ENCODE measurements at places on chromosomes 1 and 21. TPM values are rescaled to one million over a fixed set of nuclear protein-coding genes. Genes with fewer than 3 reads are reported as not detected.
A peak's percentile ranks its signal among the peaks of the same experiment; 100 is the strongest.

SERPINC1 gene
- total RNA-seq, result 0.25 TPM

RGS16 gene
- 30.6 TPM for total RNA-seq

FAM110D gene
- total RNA-seq, result not detected

RXRG gene
- 0.16 TPM for total RNA-seq

ALPL gene
- not detected for total RNA-seq

DNA sequence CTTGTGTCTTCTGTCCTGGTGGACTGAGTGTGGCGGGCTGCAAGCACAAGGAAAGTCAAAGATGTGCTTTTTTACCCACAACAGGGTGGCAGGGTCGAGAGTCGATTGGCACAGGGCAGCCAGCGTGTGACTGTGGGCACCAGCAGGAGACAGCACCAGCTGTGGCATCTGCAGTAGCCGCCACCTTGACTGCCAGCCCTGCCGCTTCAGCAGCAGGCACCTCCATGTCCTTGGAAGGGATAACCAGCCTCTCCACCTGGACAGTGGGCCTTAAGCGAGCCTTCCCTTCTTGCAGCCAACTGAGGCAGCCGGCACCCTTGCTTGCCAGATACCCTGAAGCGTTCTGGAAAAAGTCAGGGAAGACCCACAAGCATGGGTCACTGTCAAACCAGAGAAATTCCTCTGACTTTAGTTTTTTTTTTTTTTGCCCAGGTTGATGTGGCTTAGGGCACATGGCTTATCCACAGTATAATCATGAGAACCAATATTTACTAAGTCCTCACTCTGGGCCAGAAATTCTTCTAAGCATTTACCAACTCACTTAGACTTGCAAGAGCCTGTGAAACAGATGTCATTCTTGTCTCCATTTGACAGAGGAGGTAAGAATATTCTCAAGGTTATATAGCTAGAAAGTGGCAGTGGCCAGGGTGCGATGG lies 30.1 kb upstream of the PTGFRN start:
- no peaks in the 10 kb centered on the region for H3K36me3 ChIP-seq
- H3K4me3 ChIP-seq, result no peak overlapping the region
- peaks cover 27% of the 10 kb centered on the region for H3K4me1 ChIP-seq
- H3K27ac ChIP-seq, result no peak overlapping the region
- no peaks in the 10 kb centered on the region for H3K27me3 ChIP-seq

DNA sequence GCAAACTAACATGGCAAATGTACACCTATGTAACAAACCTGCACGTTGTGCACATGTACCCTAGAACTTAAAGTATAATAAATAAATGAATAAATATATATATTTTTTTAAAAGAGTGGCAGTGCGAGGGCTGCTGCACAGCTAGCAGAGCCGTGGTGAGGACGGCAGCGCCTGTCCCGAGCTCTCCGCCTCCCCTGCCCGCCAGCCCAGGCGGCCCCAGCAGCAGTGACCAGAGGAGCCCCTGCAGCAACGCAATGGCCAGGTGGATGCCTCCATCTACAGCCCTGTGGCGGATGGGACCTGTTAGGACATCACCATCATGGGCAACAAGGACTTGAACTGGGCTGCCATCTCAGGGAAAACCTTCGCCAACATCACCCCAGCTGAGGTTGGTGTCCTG lies 351.9 kb downstream of the FAM72C start:
- H3K27ac ChIP-seq, result no peak overlapping the region
- no peaks in the 10 kb centered on the region for H3K36me3 ChIP-seq
- H3K4me1 ChIP-seq, result no peaks in the 10 kb centered on the region
- peaks cover 11% of the 10 kb centered on the region for H3K27me3 ChIP-seq

- H3K4me3 ChIP-seq, result no peak overlapping the region
- peaks cover 2% of the 10 kb centered on the region for H3K36me3 ChIP-seq
- peaks cover 48% of the 10 kb centered on the region for H3K27me3 ChIP-seq
These were observed 400 bp downstream of the SAMD11 start for GRCh38 chr1:923991-924655.

DNA sequence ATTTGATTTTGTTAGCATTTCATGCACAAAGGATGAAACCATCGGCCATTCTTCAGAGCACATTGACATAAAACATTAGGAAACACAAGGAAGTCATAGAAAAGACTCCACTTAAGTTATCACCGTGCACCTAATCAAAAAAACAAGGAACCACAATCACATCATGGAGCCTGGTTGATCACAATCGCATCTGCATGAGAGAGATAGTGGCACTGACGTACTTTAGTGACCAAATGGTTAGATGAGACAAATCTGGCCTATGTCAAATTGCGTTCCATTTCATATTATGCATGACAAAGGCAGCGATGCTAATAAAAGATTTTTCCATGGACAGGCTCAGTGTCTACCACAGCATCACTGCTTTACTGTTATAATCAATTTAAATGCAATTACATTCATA lies 571.8 kb upstream of the ADGRL2 start:
- no peaks in the 10 kb centered on the region for H3K27me3 ChIP-seq
- no peak for DNase-seq
- H3K36me3 ChIP-seq, result no peaks in the 10 kb centered on the region
- no peak overlapping the region for H3K4me3 ChIP-seq
- no peaks in the 10 kb centered on the region for H3K4me1 ChIP-seq
- no peak overlapping the region for H3K27ac ChIP-seq

GRCh38 chr1:51534447-51534846 lies 15.4 kb upstream of the EPS15 start:
- no peaks in the 10 kb centered on the region for H3K27me3 ChIP-seq
- no peak overlapping the region for H3K27ac ChIP-seq
- H3K4me3 ChIP-seq, result no peak overlapping the region
- peaks cover 9% of the 10 kb centered on the region for H3K4me1 ChIP-seq

DNA sequence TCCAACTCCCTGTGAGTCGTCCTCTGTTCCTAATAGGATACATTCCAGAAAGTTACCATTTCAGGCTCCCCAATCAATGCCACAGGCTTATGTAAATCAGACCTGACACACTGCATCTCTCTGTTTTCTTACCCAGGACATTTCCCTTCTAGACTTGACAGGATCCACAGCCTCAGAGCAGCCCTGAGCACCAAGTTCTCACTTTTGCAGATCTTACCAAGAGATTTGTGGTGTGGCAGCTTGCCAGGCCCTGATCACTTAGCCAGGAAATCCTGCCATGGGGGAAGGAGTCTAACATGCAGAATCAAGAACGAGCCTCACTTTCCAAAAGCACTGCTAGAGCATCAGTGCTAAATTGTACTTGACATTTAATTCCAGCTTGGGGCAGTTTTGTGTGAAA lies 202.9 kb downstream of the TBX15 start:
- no peaks in the 10 kb centered on the region for H3K36me3 ChIP-seq
- no peak for DNase-seq
- H3K4me3 ChIP-seq, result no peak overlapping the region
- H3K27me3 ChIP-seq, result no peaks in the 10 kb centered on the region
- no peaks in the 10 kb centered on the region for H3K4me1 ChIP-seq
- no peak overlapping the region for H3K27ac ChIP-seq

GRCh38 chr1:69494221-69494620 lies 73.5 kb upstream of the LRRC7 start:
- H3K27me3 ChIP-seq, result no peaks in the 10 kb centered on the region
- no peaks in the 10 kb centered on the region for H3K36me3 ChIP-seq
- no peak overlapping the region for H3K27ac ChIP-seq
- no peak for DNase-seq
- H3K4me3 ChIP-seq, result no peak overlapping the region
- H3K4me1 ChIP-seq, result no peaks in the 10 kb centered on the region

GRCh38 chr1:203059485-203059884 lies 26.3 kb downstream of the MYOG start:
- no peak overlapping the region for H3K4me3 ChIP-seq
- H3K27me3 ChIP-seq, result peaks cover 3% of the 10 kb centered on the region

GRCh38 chr1:18534810-18535205 lies 54.1 kb downstream of the KLHDC7A start:
- DNase-seq, result no peak
- no peak overlapping the region for H3K27ac ChIP-seq
- no peak overlapping the region for H3K4me3 ChIP-seq
- peaks cover 24% of the 10 kb centered on the region for H3K27me3 ChIP-seq
- H3K36me3 ChIP-seq, result no peaks in the 10 kb centered on the region
- H3K4me1 ChIP-seq, result no peaks in the 10 kb centered on the region

DNA sequence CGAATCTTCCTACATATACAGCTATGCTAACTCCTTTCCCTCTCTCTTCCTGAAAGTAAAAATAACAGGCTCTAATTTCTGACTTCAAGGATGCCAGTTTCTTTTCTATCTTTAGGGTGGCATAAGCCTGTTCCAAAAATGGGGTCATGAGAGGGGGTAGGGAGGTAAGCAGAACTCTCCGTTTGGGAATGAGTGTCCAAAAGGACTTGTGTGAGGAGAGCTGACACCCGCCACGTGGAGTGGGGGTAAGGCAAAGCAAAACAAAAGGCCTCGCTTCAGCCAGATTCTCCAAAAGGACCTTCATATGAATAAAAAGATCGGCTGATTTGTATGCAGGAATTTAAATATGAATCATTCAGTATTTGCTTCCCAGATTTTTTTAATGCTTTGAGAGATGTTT lies 28.6 kb downstream of the PLPPR4 start:
- DNase-seq, result no peak
- H3K4me3 ChIP-seq, result no peak overlapping the region
- no peaks in the 10 kb centered on the region for H3K36me3 ChIP-seq
- no peaks in the 10 kb centered on the region for H3K27me3 ChIP-seq
- no peak overlapping the region for H3K27ac ChIP-seq
- no peaks in the 10 kb centered on the region for H3K4me1 ChIP-seq

- no peak for DNase-seq
- H3K36me3 ChIP-seq, result no peaks in the 10 kb centered on the region
- no peaks in the 10 kb centered on the region for H3K27me3 ChIP-seq
- H3K4me1 ChIP-seq, result no peaks in the 10 kb centered on the region
- H3K27ac ChIP-seq, result no peak overlapping the region
- H3K4me3 ChIP-seq, result no peak overlapping the region
These were observed 48.7 kb downstream of the SLC19A1 start for GRCh38 chr21:45493401-45494001.

DNA sequence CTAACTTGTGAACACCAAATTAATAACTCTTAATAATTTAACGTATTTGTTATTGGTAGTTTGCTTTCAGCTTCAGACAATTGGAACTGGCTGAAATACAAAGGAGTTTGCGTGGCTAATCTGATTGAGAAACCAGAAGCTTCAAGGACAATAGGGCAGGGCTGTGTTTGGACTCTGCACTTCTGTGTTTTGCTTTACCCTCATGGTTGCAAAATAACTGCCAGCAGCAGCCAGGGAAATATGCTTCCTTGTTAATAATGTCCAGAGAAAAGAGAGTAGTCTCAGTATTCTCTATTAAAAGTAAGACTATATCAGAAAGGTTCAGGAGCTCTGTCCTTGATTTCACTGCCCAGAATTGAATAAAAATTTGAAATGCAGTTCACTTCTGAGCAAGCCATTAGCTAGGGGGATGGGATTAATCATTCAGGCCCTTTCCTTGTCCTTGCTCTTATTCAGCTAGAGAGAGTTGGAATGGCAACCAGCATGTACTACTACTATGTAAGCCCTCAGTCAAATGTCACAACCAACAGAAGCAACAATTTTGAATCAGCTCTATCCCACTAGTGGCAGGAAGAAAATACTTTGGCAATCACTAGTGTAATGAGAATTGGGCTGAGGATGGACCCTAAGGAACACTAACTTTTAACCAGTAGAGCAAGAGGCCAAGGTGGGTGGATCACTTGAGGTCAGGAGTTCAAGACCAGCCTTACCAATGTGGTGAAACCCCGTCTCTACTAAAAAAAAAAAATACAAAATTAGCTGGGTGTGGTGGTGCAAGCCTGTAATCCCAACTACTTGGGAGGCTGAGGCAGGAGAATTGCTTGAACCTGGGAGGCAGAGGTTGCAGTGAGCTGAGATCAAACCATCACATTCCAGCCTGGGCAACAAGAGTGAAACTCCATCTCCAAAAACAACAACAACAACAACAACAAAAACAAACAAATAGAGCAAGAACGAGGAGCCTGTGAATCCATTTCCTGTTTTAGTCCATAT lies 76.8 kb downstream of the POU2F1 start:
- DNase-seq, result no peak
- peaks cover 9% of the 10 kb centered on the region for H3K4me1 ChIP-seq
- no peak overlapping the region for H3K4me3 ChIP-seq
- H3K27ac ChIP-seq, result no peak overlapping the region
- peaks cover 4% of the 10 kb centered on the region for H3K36me3 ChIP-seq
- no peaks in the 10 kb centered on the region for H3K27me3 ChIP-seq

- peak overlapping the region; percentile 65 for H3K4me3 ChIP-seq
- H3K36me3 ChIP-seq, result no peaks in the 10 kb centered on the region
- DNase-seq, result peak; percentile 23
- H3K27me3 ChIP-seq, result peaks cover 64% of the 10 kb centered on the region
These were observed 671 bp downstream of the KIF26B start for GRCh38 chr1:245155272-245156040.

- peaks cover 2% of the 10 kb centered on the region for H3K27me3 ChIP-seq
- H3K4me1 ChIP-seq, result no peaks in the 10 kb centered on the region
- H3K36me3 ChIP-seq, result no peaks in the 10 kb centered on the region
- DNase-seq, result no peak
- no peak overlapping the region for H3K27ac ChIP-seq
These were observed 17.7 kb downstream of the MATN1 start for GRCh38 chr1:30705698-30706097.

DNA sequence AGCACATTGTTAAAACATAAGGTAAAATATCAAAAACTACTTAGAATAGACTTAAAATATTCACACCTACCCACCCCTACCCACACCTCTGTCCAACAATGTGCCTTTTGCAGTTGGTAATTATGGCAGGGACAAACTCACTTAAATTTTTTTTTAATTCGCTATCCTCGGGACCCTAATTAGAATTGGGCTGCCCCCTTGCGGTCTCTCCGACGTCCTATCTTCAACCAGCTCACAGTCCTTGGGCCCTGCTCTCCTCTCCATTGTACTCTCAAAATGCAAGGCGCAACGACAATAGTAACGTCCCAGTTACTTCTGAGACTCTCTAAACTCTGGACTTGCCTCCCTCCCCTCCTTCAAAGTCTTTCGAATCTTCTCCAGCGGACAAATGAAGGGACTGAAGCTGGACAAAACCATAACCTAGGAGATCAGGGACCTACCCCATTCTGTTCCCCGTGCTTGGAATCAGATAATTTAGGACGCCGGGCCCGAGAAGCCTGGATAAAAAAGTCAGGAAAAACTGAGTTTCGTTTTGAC lies 1.1 kb upstream of the CIART start:
- H3K4me3 ChIP-seq, result peak overlapping the region; percentile 77
- peaks cover 2% of the 10 kb centered on the region for H3K36me3 ChIP-seq
- peak; percentile 76 for DNase-seq
- H3K27ac ChIP-seq, result peak overlapping the region; percentile 92
- H3K4me1 ChIP-seq, result peaks cover 29% of the 10 kb centered on the region

GRCh38 chr1:151689494-151689893 lies 27.1 kb downstream of the CELF3 start:
- peaks cover 16% of the 10 kb centered on the region for H3K36me3 ChIP-seq
- H3K27me3 ChIP-seq, result no peaks in the 10 kb centered on the region
- DNase-seq, result no peak
- H3K4me1 ChIP-seq, result no peaks in the 10 kb centered on the region
- no peak overlapping the region for H3K4me3 ChIP-seq
- no peak overlapping the region for H3K27ac ChIP-seq

All from activated CD4-positive, alpha-beta T cell treated with anti-CD3 and anti-CD28 coated beads for 36 hours (primary cell).